ENCODE measurements at places on chromosomes 3 and 15.
A peak's percentile ranks its signal among the peaks of the same experiment; 100 is the strongest.

DNA sequence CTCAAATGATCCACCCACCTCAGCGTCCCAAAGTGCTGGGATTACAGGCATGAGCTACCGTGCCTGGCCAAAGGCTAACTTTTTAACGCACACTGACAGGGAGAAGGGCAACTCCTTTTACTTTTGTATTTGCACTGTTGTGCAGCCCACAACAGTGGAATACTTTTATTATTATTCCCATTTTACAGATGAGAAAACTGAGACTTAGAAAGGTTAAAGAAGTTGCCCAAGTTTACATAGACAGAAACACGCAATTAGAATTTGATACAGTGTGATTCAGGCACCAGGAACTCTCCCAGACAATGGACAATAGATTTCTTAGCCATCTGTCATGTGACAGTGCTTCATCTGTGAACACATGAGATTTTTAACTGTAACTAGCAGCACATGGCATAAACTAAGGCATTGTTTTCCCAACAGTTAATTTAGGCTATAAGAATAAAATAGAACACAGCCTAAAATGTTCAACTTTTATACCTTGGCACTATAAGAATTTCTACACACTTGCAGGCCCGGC, 18.8 kb downstream of the STAG1 start:
- no peak for DNase-seq

DNA sequence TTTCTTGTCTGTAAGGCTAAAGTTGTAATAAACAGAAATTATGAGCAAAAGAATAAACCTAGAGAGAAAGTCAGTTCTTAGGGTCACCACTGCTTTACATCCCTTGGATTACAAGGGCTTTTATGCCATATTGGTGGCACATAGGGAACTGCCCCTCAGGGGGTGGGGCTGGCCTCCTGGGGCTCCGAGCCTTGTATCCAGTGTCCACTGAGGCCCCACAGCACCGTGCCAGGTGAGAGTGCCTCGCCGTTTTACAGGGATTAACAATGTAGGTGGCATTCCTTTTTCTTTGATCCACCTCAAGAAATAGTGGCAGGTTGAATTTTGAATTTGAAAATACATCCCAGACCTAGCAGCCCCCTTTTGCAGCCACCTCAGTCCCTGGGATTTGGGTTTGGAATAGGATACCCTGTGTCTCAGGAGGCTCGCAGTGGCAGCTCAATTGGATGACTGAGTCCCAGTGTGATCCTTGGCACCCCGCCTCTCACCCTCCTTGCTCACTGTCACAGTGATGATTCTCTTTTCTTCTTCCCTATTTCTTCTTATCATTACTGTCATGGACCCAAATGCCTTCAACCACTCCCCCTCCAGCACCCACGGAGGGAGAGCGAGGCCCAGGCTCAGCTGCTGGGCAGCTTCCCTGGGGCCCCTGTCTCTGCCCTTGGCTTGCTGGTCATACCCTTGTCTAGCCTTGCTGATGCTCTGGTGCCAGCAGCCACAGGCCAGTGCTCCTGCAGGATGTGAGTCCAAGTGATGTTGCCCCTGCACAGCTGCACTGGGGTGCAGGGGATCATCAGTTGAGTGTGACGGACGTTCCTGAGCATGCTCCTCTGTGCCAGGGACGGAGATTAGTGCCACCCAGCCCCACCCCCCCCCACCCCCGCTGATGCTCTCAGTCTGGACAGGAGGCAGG, 137.9 kb downstream of the DNAJB8 start:
- peak; percentile 1 for DNase-seq

- no peak for DNase-seq
These were observed 57.1 kb downstream of the PDIA5 start for GRCh38 chr3:123123716-123124616.

GRCh38 chr3:65245133-65246063, 557.6 kb upstream of the ADAMTS9 start:
- no peak for DNase-seq

Measured in stimulated activated naive CD8-positive, alpha-beta T cell treated with anti-CD3 and anti-CD28 coated beads, Interleukin-15, amount 100 ng/mL, for 72 hours (primary cell).